ENCODE measurements at places on chromosomes 7 and 10.

- DNase-seq: no peak
Observed at GRCh38 chr7:8105449-8106095, 137.0 kb downstream of the GLCCI1 start.

DNA sequence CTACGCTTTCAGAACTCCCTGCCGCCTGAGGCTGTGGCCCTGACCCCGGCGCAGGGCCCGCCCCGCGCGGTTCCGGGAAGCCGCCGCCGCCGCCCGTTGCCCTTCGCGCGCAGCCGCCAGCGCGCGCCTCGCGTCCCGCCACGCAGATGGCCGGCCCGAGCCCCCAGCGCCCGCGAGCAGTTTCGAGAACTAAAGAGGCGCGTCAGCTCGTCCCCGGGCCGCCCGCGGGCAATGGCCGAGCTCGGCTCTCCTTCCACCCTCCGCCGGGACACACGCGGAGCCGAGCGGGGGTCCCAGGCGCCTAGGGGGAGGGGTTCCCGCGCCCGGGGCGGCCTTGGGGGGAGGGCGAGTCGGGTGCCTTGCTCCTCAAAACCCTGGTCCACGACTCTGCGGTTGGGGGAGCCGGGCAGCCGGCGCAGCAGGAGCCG lies 1.8 kb downstream of the HNRNPF start:
- peak; percentile 70 for DNase-seq

GRCh38 chr7:66039094-66039670 lies 36.4 kb upstream of the ASL start:
- DNase-seq: no peak

- DNase-seq: peak; percentile 65
Observed at GRCh38 chr7:87852306-87852705, 23.9 kb downstream of the SLC25A40 start.

GRCh38 chr10:129793479-129793878 lies 170.6 kb downstream of the EBF3 start:
- no peak for DNase-seq

GRCh38 chr7:47038621-47039020 lies 543.3 kb downstream of the TNS3 start:
- no peak for DNase-seq

- DNase-seq: no peak
Observed at GRCh38 chr10:78044179-78044578, 10.5 kb downstream of the RPS24 start.

GRCh38 chr7:4610768-4611467 lies 71.2 kb upstream of the FOXK1 start:
- peak; percentile 72 for DNase-seq

DNA sequence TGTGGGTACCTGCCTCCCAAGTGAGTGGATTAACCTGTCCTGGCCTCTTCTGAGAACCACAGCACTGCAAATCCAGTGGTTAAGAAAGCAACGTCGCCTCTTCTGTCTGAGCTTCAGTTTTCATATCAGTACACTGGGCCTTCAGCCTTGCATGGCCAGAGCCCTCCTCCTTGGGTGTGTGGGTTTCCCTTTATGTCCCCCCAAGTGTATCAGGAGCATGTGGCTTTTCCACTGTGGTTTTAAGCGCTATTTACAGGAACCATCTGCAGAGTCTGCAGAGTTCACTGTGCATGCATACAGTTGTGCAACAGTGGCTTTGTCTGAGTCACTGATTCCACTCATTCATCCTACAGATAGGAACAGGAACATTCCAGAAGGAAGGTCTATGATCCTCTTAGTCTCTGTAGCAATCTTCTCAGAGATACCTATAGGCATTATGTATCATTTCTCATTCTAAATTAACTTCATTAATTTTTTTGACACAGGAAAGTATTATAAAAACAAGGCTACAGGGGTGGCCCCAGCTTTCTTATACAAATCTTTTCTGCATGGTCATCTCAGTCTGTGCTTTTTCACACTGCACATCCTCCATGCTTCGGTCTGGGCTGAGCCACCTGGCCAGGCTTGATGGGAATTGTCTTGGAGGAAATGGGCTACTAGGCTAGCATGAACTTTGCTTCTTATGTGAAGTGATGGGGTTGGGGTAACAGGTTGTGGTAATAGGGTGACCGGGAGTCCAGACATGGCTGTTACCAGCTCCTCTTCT lies 17.1 kb downstream of the MBL2 start:
- DNase-seq: peak; percentile 83
